ENCODE measurements at places on chromosomes 2 and 18.

DNA sequence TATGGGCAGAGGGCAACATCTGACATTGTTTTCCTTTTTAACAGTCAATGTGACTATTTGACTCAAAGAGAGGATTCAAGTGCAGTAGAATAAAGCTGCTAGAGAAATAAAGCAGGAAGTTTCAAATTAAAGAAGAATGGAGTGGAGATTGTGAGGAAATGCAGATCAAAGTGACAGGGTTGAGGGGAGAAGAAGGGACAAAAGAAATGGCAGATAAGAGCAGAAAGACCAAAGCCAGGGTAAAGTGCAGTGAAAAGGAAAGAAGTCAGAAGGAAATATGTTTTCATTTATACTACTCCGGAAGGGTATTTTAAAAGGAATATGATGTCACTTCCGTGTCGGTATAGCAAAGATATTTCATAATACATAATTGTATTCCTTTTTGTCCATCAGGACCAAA lies 297.5 kb upstream of the CRIM1 start:
- DNase-seq = no peak

DNA sequence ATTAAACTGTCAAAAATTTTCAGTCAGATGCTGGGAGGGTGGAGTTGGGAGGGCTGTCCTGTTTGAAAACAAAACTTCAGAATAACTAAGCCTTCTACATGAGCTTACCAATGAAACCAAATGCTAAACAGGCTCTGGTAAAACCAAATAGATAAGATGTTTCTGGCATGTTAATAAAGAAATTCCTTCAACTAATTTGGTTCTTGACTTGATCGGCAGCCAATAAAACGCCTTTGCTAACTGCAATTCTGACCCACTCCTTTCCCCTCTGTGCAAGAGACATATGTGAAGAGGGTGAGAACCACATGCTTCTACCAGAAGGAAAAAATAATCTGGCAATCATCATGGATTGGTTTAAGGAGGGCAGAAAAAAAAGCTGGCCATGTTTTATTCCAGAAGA lies 20.9 kb downstream of the MAP4K3 start:
- no peak for DNase-seq

GRCh38 chr18:43869451-43870008 lies 592.2 kb upstream of the SYT4 start:
- DNase-seq = peak; percentile 71

DNA sequence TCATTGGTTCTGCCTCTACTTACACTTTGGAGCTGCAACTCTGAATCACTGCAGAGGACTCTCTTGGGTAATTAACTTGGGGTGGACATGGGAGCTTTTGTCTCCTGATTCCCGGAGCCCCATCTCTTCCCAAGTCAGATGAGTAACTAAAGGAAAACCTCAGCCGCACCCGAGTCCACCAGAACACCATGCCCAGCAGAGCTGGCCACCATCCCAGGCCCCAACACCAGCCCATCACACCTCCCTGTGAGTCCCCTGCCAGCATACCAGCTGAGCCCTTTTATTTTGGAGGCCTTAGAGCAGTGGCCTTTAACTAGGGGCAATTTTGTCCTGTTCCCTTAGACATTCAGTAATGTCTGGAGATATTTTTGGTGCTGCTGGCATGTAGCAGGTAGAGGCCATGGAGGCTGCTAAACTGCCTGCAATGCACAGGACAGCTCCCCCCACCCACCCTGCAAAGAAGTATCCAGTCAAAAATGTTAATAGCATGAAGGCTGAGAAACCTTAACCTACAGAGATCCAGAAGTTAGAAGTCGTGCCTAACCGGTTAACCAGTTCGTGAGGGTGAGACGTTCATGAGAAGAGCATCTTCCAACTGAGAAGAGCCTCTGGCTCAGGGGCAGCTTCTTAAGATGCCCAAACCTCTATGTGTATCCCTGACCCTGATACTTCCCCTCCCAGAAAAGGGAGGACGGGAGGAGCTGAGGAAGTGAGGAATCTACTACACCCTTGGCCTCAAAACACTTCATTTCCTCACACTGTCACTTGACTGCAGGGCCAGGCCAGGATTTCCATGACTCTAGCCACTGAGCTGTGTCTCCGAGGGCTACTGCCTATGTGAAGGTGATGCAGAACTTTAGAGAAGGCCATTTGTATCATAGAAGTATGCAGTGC lies 139.9 kb upstream of the EPAS1 start:
- DNase-seq = no peak

- DNase-seq = peak; percentile 37
These were observed 59.4 kb downstream of the KCNG2 start for GRCh38 chr18:79857082-79857671.

DNA sequence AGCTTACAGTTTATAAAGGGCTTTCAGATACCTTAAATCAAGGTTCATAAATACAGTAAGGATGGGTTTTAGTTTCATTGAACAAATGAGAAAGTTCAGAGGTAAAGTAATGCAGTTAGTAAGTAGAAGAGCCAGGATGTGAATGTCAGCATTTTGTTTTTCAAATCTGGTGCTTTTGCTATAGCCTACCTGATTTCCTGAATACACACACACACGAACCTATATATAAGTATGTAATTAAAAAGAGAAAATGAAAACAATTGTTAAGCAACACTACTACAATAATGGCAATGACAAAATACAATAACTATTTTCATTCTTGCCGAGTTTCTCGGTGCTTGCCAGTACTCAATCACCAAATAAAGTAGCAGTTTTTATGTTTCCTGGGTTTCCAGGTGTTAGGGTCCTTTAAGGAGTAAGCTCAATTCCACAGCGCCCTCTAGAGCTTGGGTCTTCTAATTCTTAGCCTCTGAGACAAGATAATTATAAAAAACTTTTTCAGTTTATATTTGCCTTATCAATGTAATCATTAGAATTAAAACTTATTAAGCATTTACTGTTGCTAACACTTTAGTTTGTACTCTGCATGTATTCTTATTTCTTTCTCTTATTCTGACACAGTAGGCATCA lies 512.9 kb upstream of the ACVR2A start:
- DNase-seq = peak; percentile 25

- no peak for DNase-seq
These were observed 204.1 kb downstream of the CTIF start for GRCh38 chr18:48742706-48743475.

DNA sequence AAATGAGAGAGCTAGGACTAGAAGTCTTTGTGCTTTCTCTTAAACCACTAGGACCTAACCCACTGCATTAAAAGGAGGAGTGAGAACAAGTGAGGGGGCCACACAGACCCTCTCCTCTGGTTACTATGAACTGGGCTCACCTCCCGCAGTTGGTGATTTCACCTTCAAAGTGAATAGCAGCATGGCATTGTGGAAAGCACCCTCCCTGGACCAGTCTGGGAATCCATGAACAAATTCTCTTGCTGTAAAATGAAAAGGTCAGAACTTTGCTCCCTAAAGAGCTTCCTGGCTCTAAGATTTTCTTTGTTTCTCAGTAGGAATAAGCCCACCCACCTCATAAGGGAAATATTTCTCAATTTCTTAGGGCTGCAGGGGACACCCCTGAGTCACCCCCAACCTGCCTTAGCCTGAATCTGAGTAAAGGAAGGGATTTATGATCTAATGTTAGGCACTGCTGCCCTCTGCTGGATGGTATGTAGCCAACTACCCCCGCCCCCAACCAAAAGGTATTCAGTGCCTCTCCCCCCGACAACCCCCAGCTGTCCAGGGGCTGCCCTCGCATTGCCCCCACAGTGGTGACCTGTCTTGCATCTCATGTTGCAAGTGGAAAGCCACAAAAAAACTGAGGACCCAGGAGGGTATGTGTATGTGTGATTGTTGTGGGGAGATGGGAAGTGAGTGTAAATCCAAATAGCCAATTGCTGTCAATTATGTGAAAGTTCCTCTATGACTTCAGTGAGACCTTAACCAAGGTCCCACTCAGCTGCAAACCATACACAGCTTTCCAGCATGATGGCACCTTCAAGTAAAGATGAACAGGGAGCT lies 230.9 kb upstream of the SLC14A2 start:
- DNase-seq = peak; percentile 27

DNA sequence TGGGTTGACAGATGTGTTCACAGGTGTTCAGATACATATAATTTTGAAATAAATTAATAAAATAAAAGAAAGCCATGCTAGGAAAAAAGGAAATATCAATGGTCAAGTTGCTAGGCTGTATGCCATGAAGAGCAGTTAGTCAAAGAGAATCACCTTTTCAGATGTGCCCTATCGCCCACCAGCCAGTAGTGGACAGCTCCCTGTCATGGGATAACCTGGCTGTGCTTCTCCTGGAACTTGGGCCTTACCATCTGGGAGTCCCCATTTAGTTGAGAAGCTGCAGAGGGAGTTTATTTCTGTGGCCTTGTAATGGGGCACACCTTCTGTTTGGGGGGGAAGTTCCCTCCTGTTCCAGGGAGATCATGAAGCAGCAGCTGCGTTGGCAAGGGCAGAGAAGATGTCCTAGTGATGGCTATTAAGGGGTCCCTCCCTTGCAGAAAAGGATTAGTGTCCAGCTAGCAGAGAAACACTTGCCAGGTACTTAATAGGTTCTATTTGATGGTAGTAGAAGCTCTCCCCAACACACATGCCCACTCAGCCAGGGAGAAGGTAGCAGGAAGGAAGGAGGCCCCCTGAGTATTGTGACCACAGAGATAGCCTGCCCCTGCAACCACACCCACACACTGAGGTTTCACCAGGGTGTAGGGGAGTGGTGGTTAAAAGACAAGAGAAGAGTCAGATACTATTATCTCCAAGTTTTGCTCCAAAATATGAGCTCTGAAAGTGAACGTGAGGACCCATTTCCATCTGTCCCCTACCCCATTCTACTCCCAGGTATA lies 117.7 kb downstream of the B3GNT2 start:
- no peak for DNase-seq

GRCh38 chr2:75788154-75788553 lies 77.4 kb upstream of the GCFC2 start:
- no peak for DNase-seq

DNA sequence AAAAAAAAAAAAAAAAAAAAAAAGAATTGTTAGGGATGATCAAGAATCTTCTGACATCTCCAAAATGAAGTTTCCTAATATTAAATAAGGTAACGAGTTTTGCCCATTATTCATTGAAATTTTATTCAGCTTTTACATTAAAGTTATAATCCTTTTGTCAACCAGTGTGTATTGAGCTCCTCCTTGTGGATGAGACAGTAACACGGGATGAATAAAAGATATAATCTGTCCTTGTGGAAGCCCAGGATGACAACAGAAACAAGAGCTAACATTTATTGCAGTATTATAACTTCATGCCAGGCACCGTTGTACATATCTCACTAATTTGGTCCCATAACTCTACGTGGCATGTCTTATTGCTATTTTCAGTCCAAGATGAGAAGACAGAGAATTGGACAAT lies 33.4 kb upstream of the SERPINB7 start:
- peak; percentile 46 for DNase-seq

DNA sequence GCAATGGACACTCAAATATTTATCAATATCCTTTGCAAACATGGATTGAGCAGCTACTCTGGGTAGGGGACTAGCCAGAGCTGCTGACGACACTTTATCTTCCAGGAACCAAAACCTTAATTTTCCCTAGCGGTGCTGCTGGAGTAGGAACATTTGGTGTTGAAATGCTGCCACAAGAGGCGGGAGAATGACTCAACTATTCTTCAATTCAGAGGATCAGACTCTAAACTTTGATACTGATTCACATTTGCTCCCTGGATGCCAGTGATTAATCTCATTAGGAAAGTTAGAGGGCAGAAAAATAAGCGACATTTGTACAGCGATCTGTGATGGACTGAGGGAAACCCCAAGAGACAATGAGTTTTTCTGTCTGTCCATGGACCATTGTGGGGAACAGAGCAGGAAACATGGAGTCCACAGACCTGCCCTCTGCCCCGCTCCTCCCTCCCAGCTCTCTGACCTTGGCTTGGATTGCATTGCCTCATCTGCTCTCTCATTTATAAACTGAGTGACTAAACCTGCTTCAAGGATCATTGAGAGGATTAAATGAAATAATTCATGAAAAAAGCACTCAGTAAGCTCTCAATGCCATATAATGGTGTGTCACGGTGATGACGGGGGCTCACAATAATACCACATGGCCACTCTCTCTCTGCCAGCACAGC lies 12.6 kb upstream of the EPB41L3 start:
- no peak for DNase-seq

GRCh38 chr2:217074576-217075255 lies 214.9 kb upstream of the TNP1 start:
- peak; percentile 20 for DNase-seq

- DNase-seq = no peak
These were observed 550 bp upstream of the SFXN5 start for GRCh38 chr2:73072129-73072395.

- no peak for DNase-seq
These were observed 386.5 kb upstream of the DCC start for GRCh38 chr18:51953521-51953920.

DNA sequence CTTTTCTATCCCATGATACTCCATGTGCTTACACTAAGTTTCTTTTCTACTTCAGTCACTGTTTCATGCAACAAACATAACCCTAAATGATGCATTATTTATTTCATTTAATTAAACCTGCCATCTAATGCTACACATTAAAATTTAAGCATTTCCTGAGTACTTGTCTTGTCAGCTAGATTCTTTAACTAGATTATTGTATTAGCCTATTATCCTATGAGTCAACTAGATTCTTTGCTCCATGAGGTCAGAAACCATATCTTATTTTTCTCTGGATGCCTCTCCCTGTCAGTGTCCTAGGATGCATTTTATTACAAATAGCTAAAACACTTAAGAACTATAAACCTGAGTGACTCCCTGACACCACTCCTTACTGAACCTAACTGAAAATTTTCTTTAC lies 652.4 kb downstream of the SLC4A3 start:
- DNase-seq = peak; percentile 34

DNA sequence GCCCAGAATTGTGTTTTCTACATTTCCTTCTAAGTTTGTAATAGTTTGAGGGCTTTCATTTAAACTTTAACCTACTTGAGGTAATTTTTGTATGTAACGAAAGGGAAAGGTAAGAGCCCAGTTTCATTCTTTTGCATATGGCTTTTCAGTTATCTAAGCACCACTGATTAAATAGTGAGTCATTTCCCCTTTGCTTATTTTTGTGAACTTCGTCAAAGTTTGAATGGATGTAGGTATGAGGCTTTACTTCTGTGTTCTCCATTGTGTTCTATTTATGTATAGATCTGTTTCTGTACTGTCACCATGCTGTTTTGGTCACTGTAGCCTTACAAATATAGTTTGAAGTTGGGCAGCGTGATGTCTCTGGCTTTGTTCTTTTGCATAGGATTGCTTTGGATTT lies 944.8 kb upstream of the CNTNAP5 start:
- no peak for DNase-seq

DNA sequence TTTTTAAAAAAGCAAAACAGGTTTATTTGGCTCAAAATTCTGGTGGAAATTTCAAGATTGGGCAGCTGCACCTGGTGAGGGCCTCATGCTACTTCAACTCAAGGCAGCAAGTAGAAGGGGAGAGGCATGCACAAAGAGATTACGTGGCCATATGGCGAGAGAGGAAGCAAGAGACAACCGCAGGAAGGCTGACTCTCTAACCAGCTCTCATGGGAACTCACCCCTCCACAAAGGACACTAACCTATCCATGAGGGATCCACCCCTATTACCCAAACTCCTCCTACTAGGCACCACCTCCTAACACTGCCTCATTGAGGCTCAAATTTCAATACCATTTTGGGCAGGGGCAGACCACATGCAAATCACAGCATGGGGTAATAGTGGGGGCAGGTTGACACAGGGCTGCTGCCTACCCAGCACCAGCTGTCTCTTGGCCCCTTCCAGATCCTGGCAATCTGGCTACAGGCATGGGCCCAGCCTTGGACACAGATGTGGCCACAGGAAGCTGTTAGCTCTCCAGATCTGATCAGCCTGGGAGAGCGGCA lies 2.0 kb upstream of the CAPN10 start:
- DNase-seq = peak; percentile 82
